ENCODE measurements at places on chromosomes 1 and 21. TPM values are rescaled to one million over a fixed set of nuclear protein-coding genes. Genes with fewer than 3 reads are reported as not detected.

The SMIM1 gene
- 5.1 TPM for polyA plus RNA-seq

DNA sequence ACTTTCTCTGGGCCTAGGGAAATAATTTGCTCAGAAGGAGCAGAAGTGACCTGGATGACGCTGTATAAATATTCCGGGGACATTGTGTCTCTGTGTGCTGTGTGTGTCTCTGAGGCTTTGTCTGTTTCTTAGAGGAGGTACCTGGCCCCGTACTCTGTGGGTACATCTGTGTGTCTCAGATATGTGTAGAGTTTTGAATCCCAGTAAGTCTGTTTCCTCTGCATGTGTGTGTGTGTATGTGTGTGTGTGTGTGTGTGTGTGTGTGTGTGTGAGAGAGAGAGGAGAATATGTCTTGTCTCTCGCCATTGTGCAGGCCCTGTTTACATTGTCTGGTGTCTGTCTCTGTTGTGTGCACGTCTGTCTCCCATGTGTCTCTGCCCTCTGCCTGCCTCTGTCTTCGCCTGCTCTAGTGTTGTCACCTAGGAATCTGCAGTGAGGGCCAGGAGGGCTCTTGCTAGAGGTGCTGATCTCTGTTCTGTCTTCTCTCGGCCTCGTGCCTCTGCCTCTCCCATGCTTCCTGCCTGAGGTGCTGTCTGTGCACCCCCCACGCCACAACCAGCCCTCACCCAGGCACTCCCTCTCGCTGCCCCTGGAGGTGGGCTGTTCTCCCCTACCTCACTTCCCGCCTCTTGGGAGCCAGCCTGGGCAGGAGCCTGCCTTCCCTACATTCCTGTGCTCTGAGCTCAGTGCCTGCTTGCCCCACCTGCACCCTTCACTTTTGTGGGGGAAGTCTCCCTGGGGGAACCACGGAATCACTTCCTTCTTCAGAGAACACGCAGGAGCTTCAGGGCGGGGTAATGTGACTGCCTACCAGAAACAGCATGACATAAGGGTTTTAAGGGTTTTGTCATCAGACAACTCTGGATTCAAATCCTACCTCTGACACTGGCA, 5.9 kb downstream of the MAP7D1 start:
- no peaks in the 10 kb centered on the region for H3K36me3 ChIP-seq
- DNase-seq, result peak; percentile 31
- H3K4me1 ChIP-seq, result peaks cover 51% of the 10 kb centered on the region

DNA sequence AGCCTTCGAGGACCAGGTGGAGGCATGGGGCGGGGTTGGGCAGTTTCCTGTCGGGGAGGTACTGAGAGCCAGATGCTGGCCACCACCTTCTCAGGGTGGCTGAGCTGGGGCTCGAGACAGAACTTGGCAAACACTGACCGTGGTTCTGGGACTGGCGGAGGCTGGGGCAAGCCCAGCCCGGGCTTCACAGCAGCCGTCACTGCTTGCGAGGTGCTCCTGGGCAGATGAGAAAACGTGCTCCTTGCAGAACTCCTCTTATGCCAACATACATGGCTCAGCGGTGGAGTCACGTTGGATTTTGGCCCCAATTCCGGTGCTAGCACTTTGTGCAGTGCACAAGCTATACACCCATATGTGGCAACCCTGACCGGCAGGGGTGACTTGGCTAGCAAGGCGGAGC, 69.2 kb downstream of the RUNX3 start:
- no peak for DNase-seq
- H3K4me3 ChIP-seq, result no peak overlapping the region
- no peaks in the 10 kb centered on the region for H3K36me3 ChIP-seq
- no peaks in the 10 kb centered on the region for H3K27me3 ChIP-seq
- peaks cover 5% of the 10 kb centered on the region for H3K4me1 ChIP-seq
- H3K27ac ChIP-seq, result no peak overlapping the region

The SWT1 gene
- polyA plus RNA-seq, result 1.0 TPM

DNA sequence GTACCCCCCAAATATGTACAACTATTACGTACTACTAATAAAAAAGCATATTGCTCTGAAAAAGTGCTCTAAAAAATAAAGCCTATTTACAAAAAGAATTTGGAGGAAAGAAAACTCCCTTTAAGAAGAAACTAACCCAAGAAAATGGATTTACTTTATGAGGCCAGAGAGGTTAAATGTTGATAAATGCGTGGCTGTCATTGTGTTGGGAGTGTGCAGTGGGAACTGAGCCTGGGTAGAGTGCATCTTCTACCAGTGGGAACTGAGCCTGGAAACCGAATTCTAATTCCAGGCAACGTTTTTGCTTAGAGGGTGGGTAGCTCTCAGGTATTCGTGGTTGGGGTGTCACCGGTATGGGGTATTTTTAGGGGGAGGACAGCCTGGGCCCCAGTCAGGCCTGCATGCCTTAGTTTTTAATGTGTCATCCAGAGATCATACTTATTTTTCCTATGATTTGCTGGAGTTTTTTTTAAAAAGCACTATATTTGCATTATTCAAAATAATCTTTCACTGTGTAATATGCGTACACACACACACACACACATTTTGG, 24.1 kb upstream of the RNF187 start:
- H3K4me1 ChIP-seq, result peaks cover 11% of the 10 kb centered on the region
- DNase-seq, result no peak
- H3K27ac ChIP-seq, result no peak overlapping the region

The ERICH3 gene
- polyA plus RNA-seq, result not detected

- DNase-seq, result no peak
- H3K4me3 ChIP-seq, result no peak overlapping the region
- no peaks in the 10 kb centered on the region for H3K4me1 ChIP-seq
- H3K36me3 ChIP-seq, result no peaks in the 10 kb centered on the region
- no peak overlapping the region for H3K27ac ChIP-seq
These were observed 67.1 kb downstream of the ZNF281 start for GRCh38 chr1:200342511-200343311.

The KRTAP13-2 gene
- not detected for polyA plus RNA-seq

The C8B gene
- not detected for polyA plus RNA-seq

DNA sequence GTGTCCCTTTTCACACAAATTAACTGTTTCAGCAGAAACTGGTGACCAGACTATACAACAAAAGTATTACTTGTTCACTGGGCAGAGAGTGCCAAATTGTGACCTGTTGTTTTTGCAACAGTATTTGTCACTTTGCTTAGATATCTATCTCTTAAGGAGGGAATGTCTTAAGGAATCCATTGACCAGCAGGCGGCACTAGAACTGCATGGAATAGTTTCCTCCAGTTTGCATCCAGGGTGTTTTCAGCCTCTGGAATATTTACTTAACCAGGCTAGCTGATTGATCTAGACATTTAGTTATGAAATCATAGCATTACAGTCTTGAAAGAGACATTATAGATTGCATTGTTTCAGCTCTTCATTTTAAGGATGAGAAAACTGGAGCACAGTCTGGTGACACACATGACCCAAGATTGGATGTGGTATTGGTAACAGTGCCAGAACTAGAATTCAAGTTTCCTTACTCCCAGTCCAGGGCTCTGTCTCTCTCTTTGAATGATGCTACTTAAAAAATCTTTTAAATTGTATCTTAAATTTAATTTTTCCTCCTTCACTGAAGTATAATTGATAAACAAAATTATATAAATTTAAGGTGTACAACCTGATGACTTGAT, 16.9 kb downstream of the RPTN start:
- H3K4me1 ChIP-seq, result no peaks in the 10 kb centered on the region
- no peaks in the 10 kb centered on the region for H3K36me3 ChIP-seq
- peak; percentile 57 for DNase-seq
- no peaks in the 10 kb centered on the region for H3K27me3 ChIP-seq
- H3K27ac ChIP-seq, result no peak overlapping the region

DNA sequence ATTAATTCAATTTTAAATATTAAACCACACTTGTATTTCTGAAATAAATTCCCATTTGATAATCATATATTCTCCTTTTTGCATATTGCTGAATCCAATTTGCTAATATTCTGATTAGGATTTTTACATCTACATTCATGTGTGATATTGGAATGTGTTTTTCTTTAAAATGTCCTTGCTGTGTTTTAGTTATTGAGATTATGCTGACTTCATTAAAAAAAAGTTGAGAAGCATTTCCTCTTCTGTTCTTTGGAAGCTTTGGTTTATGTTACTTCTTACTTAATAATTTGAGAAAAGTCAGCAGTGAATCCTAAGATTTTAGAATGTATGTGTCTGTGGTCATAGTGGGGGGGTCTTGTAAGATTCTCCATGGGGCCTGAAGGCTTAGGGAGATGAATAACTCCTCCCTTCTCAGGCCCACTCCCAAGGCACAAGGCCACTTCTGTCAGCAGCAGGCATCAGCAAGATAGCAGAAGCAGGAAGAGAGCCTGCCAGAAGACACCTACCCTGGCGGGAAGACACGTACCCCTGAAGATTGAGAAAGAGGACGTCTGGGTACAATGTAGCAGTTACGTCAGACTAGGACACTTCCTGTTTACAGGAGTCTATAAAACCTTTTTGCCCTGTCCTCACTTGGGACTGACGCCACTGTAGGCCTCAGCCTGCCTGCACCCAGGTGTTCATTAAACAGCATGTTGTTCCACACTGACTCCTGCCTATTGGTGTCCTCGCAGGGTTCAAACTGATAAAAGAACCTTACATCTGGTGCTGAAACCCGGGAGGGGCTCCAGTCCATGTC, 56.9 kb downstream of the ODF2L start:
- H3K27ac ChIP-seq, result no peak overlapping the region
- DNase-seq, result no peak
- H3K27me3 ChIP-seq, result no peaks in the 10 kb centered on the region
- H3K36me3 ChIP-seq, result no peaks in the 10 kb centered on the region
- no peak overlapping the region for H3K4me3 ChIP-seq

- DNase-seq, result no peak
- no peak overlapping the region for H3K4me3 ChIP-seq
- no peaks in the 10 kb centered on the region for H3K36me3 ChIP-seq
- no peaks in the 10 kb centered on the region for H3K27me3 ChIP-seq
- H3K27ac ChIP-seq, result no peak overlapping the region
These were observed 13.8 kb upstream of the PTTG1IP start for GRCh38 chr21:44887126-44887806.

All from endothelial cell of umbilical vein (primary cell).